Activated CD8-positive, alpha-beta T cell treated with anti-CD3 and anti-CD28 coated beads, Interleukin-2, amount 10 ng/mL, durations not matched to agents 7 days and 5 days (primary cell): ENCODE measurements at places on chromosomes 16 and 17. TPM values are rescaled to one million over a fixed set of nuclear protein-coding genes. Genes with fewer than 3 reads are reported as not detected.

The CEP20 gene
- 38.8 TPM for total RNA-seq

The SP2 gene
- 23.7 TPM for total RNA-seq

The NPIPB2 gene
- total RNA-seq = 12.0 TPM

The RNF112 gene
- 0.34 TPM for total RNA-seq

The KCNJ12 gene
- not detected for total RNA-seq

The PRSS21 gene
- 5.2 TPM for total RNA-seq

The TMEM114 gene
- total RNA-seq = not detected

The GNG13 gene
- total RNA-seq = not detected

The TBC1D3I gene
- 0.31 TPM for total RNA-seq

The MYH2 gene
- total RNA-seq = not detected

The ENKD1 gene
- 7.0 TPM for total RNA-seq

The RBFOX1 gene
- not detected for total RNA-seq

The FAM222B gene
- total RNA-seq = 17.1 TPM

The EPX gene
- not detected for total RNA-seq

The STX1B gene
- 2.2 TPM for total RNA-seq
